ENCODE measurements at places on chromosomes 7 and 10.
A peak's percentile ranks its signal among the peaks of the same experiment; 100 is the strongest.

DNA sequence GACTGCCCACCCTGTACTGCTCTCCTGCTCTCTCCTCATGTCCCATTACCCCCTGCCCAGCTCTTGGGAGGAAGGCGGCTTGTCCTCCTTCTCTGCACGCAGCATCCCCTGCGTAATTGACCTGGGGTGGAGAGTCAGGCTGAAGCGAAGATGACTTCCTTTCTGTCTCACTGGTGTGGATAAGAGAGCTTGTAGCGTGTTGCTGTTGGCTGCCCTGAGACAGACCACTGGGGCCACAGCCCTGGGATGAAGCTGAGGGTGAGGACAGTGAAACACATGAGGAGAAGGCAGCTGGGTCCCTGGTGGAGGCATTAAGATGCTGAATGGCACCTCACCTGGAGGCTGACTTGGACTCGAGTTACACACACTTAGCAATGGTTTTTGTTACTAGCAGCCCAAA lies 310.3 kb upstream of the ZNF32 start:
- no peak for DNase-seq

GRCh38 chr10:30637881-30638467 lies 8.4 kb upstream of the LYZL2 start:
- no peak for DNase-seq

DNA sequence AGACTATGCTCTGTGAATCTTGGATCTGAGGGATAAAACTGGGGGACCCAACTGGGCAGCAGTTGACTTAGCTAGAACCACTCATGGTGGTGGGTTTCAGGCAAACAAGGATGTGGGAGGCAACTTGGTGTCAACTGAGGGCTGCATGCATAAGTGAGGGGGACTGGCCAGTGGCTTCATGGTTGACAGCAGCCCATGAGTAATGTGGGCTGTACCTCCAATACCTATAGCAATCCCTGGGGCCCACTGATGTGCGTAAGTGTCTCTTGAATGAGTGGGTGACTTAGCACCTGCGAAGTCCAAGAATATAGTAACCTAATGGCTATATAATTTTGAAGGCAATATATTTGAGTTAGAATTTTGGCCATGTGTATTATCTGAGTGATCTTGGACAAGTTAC lies 13.7 kb upstream of the MAP3K8 start:
- peak; percentile 40 for DNase-seq

DNA sequence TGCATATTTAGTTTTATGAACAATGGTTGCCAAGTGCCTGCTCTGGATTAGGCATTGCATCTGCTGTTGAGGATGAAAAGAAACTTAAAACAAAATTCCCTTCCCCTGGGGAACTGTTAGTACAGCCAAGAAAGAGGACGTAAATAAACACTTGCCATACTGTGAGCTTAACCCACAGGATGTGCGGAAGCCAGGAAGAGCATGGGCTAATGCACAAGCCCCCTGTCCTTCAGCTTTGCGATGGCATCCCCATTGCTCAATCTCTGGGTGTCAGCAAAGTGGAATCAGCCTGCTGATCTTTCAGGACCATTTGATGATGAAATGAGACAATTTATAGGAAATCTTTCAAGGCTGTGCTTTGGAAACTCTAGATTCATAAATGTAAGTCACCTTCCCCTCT lies 399.9 kb upstream of the IGFBP3 start:
- DNase-seq: no peak

- DNase-seq: no peak
These were observed 33.2 kb downstream of the C7orf33 start for GRCh38 chr7:148623586-148624282.

- no peak for DNase-seq
These were observed 1171.7 kb upstream of the LRRTM3 start for GRCh38 chr10:65754112-65754511.

GRCh38 chr10:69061305-69062161 lies 26.4 kb upstream of the SRGN start:
- no peak for DNase-seq

- DNase-seq: no peak
These were observed 15.1 kb downstream of the GNA12 start for GRCh38 chr7:2829040-2829439.

DNA sequence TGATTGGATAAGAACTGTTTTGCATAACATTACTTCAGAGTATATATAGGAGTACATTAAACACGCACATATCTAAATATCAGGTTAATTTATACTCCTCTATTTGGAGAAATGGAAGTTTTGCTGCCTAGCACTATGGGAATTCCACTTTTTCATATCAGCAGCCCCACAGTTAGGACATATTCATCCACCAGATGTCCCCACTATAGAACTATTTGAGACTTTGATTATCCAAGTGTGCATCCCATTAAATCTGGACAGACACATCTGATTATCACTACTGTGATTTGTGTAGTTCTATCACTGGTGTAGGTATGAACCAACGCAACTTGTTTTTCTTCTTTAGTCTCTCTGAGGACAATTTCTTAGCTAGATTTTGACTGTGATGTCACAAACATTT lies 345.7 kb downstream of the THSD7A start:
- no peak for DNase-seq

DNA sequence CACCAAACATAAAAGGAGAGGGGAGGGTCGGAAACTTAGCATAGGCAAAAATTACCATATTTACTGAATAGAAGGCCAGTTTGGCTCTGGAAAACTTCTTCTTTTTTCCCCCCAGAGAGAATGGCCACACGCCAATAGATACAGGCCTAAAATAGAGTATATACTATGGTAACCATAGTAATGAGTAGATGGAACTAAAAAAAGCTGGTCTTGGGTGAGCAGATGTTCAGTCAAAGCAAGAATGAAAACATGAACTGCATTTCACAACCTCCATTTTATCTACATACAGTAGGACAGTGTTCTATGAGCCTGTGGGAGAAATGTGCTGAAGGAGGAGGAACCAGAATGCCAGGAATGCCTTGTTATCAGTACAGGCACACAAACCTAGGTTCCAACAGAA lies 141.7 kb upstream of the SEMA3A start:
- no peak for DNase-seq

DNA sequence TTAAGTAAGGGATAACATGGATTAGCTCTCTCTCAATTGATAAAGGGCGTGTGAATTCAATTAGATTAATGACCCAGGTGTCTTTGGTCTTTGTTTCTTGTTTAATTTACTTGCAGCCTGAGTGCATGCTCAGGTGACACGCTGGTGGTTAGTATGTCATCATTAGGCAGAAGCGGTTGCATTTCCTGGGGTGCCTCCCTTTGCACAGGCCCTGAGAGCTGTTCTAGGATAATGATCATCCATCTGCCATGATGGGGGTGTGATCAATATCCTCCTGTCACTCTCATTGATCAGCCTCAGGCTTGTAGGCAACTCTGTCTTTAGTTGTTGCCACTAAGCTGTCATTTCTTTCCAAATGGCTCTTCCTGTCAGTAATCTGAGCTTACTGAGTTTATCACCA lies 99.6 kb upstream of the NPS start:
- DNase-seq: no peak

DNA sequence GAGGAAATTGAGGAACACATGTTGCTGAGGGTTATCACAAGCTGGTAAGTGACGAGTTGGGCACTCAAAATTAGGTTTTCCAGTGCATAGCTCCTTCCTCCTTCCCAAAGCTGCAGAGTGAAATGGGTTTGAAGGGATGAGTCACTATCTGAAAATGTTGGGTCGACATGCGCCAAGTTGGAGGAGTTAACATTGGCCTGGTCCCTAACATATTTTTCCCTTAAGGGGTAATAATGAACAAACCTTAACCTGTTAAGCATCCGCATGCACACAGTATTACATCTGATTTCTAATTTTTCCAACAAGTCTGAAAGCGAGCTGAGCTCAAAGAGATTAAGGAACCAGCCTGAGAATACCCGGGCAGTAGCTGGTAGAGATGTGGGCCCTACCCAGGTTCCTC lies 20.7 kb upstream of the TECTB start:
- no peak for DNase-seq

DNA sequence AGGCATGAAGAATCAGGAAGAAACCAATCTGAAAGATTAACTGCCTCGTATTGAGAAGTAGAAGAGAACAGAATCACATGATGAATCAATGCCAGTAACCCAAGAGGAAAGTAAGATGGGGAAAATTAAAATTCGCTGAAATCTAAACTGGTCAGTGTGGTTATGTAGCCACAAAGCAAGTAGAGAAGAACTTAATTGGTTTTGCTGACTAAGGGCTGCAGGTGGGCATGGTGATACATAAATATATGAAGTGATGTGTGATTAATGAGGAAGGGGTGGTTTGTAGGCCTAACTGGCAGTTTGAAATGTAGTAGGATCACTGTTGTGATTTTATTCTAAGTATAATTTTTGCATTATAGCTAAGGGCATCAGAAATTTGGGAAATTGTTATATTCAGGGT lies 83.5 kb upstream of the LRRTM3 start:
- no peak for DNase-seq

DNA sequence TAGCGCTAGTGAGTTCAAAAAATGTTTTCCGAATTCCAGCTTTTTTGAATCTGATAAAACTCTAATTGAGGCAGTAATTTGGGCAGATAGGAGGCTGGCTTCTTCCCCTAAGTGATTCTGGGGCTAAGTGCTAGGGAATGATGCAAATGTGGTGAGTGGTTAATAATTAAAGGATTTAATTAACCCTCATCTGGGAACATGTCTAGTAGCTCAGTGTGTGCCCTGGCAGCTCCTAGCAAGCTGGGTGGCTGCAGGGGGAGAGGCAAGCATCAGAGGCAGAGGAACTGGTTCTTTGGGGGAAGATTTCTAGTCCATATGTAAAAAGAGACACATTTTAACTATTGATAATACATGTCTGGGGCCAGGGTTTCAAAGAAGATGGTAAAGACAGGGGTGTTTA lies 354.5 kb downstream of the WDR11 start:
- DNase-seq: no peak

DNA sequence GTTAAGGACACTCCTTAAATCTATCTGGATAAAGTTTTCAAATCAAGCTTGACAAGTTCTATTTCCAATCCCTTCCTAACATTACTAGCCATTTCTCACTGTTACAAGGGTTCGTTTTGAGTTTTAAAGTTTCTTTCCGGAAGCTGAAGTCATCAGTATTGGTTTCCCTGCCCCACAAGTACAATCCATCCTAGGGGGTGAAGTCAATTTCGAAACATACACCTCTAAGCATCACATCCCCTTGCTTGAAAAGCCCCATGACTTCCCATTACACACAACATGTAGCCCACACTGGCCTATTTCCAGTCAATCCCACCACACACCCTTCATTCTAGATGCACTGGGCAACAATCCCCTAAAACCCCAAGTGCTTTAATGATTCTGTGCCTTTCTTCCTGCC lies 13.0 kb downstream of the DPY19L1 start:
- DNase-seq: no peak

DNA sequence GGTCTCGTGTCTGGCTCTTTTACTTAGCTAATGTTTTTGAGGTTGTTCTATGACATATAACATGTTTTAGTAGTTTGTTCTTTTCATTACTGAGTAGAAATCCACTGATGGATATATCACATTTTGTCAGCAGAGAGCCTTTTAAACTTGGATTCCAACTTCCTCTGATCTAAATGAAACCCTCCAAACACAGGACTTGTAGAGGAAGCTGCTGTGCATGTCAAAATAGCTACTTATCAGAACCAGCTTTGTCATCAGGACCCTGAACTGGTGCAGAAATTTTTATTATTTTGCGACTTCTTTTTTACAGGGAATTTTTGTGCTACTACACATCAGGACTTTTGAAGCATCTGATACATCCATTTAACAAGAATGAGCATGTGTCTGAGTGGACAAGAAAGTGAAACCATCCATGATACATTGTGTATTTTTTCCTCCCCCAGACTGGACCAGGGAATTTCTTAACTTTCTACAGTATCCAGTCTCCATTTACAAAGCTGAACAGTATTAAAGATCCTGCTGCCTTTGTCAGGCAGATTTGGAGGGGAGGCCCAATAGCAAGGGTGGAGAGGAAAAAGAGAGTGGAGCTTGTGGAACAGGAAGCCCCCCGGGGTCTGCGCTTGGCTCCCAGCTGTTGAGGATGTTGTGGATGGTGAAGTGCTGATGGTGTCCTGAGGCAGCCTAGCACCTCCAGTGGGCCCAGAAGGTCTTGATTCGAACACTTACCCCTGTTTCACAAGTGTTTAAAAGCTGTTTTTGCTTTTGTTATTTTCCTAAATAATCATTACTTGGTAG lies 29.3 kb upstream of the MTPAP start:
- DNase-seq: no peak
